ENCODE measurements at places on chromosomes 1 and 21.

DNA sequence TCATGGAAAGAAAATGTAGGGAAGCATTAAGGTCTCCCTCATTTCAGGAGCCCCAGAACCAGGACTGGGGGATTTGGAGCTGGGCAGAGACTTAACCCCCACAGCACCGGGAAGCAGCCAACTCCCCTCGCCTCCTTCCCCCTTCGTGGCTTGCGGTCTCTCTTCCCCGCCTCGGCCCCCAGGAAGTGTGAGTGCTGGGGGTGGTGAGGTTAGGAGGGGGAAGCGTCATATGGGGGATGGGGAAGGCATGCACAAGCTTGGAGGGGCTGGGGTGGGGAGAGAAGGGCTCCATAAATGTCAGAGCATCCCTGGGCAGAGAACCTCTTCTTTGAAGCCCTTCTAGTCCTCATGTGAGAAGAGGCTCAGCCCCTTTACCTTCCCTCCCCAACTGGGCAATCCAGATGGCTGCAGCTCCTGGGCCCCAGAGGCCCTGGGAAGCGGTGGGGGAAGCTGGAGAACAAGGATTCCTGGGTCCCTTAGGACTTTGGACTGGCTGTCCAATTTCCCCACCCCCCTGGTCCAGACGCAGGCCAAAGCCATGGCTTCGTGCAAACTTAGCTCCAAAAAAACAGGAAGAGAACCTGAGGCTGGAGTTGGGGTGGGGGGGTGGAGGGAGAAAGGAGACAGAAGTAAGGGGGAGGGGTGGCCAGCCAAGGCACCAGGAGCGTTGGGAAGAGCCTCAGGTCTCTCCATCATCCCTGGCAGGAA, 7.8 kb downstream of the ZBTB7B start:
- no peak for DNase-seq

- no peak for DNase-seq
Measured at GRCh38 chr1:172176206-172176605, 244.3 kb upstream of the C1orf105 start.

DNA sequence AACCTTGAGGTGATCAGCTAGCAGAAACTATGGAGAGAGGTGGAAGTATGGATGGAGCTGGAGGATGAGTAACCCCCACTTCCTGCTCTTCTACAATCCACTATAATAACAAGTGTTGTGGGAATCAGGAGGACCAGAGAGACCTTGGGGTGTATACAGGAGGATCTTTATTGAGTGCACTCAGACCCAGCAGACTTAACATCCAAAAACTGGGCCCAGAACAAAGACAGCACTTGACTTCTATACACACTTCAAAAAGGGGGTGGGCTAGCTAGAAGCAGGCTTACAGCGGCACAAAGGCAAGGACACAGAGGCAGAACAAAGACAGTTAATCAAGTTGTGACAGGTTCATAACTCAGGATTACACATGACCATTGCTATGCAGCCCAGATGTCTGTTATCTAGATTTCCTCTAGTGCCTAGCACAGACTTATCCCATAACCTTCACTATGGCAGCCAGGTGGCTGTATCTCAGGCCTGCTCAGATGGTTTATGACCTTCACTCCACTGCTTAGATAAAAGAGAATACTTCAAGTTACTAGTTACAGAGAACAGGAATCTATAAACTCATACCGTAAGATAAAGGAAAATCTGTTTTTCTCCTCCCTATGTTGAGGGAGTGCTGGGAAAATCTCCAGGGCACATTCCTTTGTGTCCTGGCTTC, 36.1 kb upstream of the PADI2 start:
- DNase-seq: no peak

- DNase-seq: no peak
Measured at GRCh38 chr1:113918243-113918642, 10.9 kb upstream of the HIPK1 start.

GRCh38 chr1:31814041-31814511, 1.7 kb downstream of the SPOCD1 start:
- DNase-seq: no peak

GRCh38 chr1:170676628-170677027, 12.7 kb downstream of the PRRX1 start:
- DNase-seq: no peak

GRCh38 chr1:15272009-15272781, 25.2 kb downstream of the FHAD1 start:
- peak; percentile 8 for DNase-seq

GRCh38 chr1:78441921-78442320, 48.9 kb upstream of the PTGFR start:
- no peak for DNase-seq
